ENCODE measurements at places on chromosomes 12 and 14. TPM values are rescaled to one million over a fixed set of nuclear protein-coding genes. Genes with fewer than 3 reads are reported as not detected.

GRCh38 chr12:120628919-120629318, 11.5 kb upstream of the CABP1 start:
- DNase-seq = no peak

- no peak for DNase-seq
Observed at GRCh38 chr12:5222011-5222461, 178.4 kb downstream of the KCNA5 start.

GRCh38 chr12:56631790-56632700, 1.9 kb upstream of the BAZ2A start:
- DNase-seq = peak; percentile 47

GRCh38 chr14:50094056-50094755, 22.2 kb downstream of the VCPKMT start:
- DNase-seq = no peak

DNA sequence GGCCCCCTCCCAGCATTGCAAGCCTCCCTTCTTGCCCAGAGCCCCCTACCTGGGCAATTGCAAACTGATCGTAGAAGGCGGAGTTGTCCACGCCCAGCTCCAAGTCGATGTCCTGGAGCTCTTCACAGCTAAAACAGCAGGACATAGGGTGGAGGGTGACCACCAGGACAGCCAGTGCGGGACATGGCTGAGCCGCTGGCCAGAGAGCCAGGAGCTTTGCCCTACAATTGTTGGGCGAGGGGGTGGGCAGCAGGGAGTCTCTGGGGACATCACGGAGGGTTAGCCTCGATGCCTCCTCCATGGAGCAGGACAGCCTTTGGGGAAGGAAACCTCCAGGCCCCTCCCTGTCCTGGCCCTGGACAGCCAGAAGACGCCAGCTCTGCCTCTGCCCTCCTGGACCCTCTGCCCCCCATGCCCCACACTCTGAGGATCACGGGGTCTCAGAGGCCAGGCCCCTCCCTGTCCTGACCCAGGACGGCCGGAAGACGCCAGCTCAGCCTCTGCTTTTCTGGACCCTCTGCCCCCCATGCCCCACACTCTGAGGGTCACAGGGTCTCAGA, 9.4 kb downstream of the TMEM179 start:
- no peak for DNase-seq

- no peak for DNase-seq
Observed at GRCh38 chr14:53723221-53723620, 233.4 kb downstream of the BMP4 start.

DNA sequence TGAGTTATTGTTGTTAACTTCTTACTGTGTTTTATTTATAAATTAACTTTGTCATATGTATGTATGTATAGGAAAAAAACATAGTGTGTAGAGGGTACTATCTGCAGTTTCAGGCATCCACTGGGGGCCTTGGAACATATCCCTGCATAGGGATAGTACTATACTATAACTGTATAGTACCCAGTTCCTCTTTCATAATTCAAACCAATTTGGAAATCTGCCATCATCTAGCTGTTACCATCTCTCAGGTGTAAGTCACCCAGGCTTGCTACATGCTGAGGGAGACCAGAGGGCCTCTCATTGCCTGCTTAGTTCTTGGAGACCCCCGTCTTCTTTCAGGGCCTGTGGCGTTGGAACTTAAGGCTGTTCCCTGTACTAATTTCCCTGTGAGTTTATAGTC, 12.9 kb upstream of the DCD start:
- DNase-seq = no peak

GRCh38 chr14:46747001-46747652, 95.5 kb upstream of the RPL10L start:
- peak; percentile 0 for DNase-seq

GRCh38 chr12:19064713-19065112, 64.8 kb upstream of the PLEKHA5 start:
- no peak for DNase-seq

DNA sequence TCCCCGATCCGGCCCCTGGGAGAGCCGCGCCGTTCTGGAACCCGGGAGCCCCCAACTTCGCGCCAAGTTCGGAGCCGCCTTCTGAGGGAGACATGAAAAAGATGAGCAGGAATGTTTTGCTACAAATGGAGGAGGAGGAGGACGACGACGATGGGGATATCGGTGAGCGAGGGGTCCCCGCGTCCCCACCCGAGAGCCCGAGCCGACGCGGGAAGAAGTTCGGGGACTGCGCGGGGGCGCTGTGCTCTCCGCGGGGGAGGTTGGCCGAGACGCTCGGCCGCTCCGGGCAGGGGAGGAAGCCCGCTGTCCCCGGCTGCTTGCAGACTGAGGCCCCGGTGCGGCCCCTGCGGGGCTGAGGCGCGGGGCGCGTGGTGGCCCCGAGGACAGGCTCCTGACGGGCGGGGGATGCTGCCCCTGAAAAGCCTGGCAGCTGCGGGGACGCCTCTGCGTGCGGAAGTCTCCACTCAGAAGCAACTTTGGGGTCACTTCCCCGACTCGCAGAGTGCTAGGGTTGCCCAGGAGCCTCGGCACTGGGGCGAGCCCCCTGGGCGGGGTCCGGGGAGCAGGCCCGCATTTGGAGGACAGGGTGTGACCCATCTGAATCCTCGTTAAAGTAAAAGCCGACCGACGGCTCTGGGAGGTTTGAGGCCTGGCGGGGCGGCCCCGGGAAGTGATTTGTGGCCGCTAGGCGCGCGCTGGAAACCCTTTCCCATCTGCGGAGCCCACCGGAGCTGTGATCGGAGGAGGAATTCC, 511 bp downstream of the ANO6 start:
- DNase-seq = peak; percentile 47

Gene B4GALNT1
- total RNA-seq = 14.4 TPM

Gene MFAP5
- not detected for total RNA-seq

Gene RNASE3
- total RNA-seq = not detected

Gene NIN
- total RNA-seq = 18.8 TPM

Gene GDF3
- not detected for total RNA-seq

Measured in RPMI7951 (cell line).